ENCODE measurements at places on chromosomes 12 and 14.

- no peak for DNase-seq
Measured at GRCh38 chr12:42511656-42512055, 77.9 kb downstream of the PRICKLE1 start.

DNA sequence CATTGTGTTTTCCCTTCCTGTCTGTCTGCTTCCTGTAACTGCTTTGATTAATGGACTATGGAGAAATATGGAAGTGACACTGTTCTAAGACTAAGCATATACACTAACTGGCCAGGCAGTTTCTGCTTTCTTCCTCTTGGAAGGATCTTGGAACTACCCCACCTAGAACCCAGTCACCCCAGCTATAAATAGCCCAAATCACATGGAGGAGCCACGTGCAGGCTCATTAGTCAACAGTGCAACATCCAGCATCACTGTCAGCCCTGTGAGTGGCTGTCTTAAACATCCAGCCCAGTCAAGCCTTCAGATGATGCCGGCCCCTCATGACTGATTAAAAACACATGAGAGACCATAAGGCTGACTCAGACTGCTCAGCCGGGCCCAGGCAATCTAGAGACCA is 39.2 kb downstream of the BCAT1 start:
- DNase-seq, result no peak

DNA sequence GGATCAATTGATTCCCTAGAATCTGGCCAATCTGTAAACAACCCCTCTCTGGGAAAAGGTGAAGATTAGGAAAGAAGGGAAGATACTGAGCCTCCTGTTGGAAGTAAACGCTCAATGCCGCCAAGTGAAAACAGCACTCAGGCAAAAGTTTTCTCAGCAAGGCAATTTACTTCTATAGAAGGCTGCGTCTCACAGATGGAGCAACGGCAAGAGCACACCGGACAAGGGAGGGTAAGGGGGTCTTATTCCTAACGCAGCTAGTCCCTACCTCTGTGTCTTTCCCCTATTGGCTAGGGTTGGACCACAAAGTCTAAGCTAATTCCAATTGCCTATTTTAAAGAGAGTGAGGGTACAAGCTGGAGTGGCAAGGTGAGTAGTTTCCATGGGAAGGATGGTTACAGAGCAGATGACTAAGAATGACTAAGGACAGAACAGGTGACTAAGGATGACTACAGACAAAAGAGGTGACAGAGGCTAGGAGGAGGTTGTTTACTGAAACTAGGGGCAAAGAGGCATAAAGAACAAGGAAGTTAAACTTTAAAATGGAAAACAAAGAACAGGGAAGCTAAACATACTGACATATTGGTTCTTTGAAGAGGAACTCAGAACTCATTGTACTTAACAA is 5.6 kb upstream of the TTC9 start:
- DNase-seq, result no peak

DNA sequence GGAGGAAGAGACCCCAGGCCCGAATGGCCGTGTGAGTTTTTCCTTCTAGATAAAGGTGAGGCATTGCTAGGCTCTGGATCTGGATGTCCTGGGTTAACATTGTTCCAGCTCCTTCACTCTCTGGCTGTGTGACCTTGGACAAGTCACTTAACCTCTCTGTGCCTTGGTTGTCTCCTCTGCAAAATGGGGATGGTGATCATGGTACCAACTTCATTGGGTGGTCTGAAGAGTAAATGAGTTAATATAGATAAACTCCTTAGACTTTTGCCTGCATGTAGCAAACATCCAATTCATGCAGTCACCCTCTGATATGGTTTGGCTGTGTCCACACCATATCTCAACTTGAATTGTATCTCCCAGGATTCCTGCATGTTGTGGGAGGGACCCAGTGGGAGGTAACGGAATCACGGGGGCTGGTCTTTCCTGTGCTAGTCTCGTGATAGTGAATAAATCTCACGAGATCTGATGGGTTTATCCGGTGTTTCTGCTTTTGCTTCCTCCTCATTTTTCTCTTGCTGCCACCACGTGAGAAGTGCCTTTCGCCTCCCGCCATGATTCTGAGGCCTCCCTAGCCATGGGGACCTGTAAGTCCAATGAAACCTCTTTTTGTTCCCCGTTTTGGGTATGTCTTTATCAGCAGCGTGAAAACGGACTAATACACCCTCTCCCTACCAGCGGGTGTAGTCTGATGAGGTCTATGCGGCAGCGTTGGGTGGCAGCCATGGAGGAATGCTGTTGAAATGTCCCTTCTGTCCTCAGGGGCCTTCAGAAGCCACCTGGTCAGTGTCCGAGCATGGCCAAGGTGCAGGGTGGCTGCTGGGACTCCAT is 256.1 kb downstream of the GLT1D1 start:
- DNase-seq, result no peak

DNA sequence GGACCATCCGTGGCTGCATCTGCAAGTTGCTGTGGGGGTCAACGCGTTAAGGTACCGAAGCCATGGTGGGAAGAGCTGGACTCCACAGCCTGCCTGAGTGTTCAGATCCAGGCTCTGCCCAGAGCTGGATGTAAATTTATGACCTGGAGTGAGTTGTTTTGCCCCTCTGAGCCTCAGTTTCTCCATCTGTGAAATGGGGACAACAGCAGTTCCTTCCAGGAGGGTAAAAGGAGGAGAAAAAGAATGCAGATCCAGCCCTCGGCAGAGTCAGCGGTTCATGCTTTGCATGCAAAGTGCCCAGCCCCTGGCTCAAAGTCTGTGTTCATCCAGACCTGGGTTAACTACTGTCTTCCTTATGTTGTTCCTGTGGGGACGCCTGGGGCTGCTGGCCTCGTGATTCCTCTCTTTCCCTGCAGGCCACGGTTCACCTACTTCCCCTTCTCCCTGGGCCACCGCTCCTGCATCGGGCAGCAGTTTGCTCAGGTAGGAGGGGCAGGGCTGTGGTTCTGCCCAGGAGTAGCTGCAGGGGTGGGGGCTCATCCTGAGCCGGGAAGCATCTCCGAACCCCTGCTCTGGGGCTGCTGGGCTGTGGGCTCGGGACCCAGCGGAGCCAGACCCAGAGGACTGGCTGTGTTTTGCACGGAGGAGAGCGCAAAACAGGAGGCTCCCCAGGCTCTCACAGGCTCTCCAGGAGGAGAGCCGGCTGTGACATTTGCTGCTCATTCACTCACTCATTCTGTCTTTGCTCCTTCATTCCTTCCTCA is 41.9 kb downstream of the CYP46A1 start:
- no peak for DNase-seq

Data from NCI-H1417 (cell line).